Stimulated activated CD8-positive, alpha-beta memory T cell treated with anti-CD3 and anti-CD28 coated beads, Interleukin-4, amount 100 ng/mL, for 1 hour (primary cell): ENCODE measurements at places on chromosomes 16 and 17.

DNA sequence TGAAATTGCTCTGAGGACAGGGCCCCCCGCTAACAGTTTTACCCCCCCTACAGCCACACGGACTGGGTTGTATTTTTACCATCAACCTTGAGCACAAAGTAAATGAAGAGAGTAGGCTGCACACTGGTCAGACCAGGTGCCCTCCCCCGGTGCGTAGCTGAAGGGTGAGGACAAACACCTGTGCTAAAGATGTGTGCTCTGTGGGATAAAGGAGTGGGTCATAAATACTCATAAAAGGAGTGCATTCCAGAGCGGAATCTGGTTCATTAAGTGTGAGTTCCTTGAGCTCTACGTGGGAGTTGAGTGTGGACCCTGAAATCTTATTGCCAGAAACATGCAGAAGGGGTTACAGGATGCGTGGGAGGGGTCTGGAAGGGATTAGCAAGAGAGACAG is 217.0 kb downstream of the CCDC182 start:
- DNase-seq: no peak

DNA sequence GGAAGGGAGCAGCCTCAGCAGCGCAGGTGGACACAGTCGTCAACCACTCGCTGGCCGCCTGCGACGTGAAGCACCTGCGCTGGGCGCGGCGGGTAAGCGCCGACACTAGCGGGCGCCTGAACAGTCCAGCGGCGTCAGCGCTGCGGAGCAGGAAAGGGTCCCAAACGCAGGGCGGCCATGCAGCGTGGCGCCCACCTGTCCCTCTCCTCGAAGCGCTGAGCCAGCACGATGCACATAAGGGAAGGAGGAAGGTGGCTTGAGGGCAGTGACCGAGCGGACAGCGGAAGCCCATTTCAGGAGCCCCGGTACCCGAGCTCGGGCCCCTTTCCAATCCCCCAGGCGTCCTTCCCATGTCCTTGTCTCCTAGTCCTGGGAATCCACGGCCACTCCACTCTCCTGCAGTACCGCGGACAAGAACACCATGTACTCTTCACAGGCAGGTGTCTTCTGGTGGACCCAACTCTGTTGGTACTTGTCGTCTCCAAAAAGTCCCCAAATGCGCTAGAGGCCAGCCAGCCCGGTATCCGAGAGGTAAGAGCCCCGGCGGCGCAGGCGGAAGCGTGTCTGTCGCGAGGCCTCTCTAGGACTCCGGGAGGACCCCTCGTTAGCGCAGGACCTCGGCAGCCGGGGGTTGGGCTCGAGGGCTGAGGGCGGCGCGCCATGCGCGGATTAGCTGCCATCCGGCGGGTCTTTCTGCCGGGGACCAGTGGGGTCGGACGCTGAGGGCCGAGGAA is 14.4 kb downstream of the ZNF232 start:
- no peak for DNase-seq

- DNase-seq: no peak
Measured at GRCh38 chr16:74760007-74760767, 14.4 kb downstream of the FA2H start.

- no peak for DNase-seq
Measured at GRCh38 chr16:86631444-86631843, 53.1 kb downstream of the FOXL1 start.

DNA sequence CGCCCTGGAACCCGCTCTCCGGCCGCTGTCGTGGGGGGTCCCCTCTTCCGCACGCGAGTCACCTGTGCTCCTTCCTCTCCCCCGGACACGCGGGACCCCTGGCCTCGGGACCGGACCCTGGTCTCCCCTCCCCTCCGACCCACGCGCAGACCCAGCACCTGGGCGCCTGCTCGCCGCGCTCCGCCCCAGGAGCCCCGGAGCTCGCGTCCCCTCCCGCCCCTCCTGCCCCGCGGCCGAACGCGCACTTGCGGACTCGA is 762 bp downstream of the RAB40B start:
- DNase-seq: no peak

DNA sequence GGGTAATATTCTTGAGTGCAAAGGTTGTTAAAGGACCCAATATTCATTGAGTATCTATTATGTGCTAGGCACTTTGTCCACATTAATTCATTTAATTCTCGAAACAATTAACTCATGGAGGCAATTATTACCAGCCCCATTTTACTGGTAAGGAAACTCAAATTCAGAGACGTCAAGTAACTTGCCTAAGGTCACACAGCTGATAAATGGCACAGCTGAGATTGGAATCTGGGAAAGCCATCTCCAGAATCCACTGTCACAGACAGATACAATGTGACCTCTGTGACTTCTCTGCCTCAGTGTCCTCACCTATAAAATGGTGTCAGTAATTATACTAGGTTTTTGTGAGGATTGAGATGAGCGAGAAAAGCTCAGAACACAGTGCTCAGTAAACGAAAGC is 320.8 kb upstream of the ZFHX3 start:
- DNase-seq: no peak

- DNase-seq: peak; percentile 27
Measured at GRCh38 chr17:44071198-44071520, 624 bp downstream of the G6PC3 start.

DNA sequence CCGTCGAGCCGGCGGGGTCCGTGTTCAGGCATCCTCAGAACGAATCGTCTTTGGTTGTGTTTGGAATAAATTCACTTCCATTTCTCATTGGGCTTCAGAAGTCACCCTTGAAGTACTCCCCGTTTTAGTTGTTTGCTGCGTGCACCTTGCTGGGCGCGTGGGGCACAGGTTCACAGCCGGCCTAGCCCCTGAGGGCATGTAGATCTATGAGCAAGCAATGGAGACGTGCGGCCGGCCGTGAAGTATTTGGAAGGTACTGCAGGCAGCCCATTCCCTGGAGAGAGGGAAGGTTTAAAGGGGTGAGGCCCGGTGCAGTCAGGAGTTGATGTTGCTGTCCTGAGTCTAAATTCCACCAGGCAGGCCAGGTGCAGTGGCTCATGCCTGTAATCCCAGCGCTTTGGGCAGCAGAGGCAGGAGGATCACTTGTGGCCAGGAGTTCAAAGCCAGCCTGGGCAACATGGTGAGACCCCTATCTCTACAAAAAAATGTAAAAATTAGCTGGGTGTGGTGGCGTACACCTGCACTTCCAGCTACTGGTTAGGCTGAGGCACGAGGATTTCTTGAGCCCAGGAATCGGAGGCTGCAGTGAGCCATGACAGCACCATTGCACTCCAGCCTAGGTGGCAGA is 714 bp downstream of the ACSF3 start:
- DNase-seq: no peak

GRCh38 chr16:63457869-63458268 is 1421.6 kb upstream of the CDH8 start:
- no peak for DNase-seq

DNA sequence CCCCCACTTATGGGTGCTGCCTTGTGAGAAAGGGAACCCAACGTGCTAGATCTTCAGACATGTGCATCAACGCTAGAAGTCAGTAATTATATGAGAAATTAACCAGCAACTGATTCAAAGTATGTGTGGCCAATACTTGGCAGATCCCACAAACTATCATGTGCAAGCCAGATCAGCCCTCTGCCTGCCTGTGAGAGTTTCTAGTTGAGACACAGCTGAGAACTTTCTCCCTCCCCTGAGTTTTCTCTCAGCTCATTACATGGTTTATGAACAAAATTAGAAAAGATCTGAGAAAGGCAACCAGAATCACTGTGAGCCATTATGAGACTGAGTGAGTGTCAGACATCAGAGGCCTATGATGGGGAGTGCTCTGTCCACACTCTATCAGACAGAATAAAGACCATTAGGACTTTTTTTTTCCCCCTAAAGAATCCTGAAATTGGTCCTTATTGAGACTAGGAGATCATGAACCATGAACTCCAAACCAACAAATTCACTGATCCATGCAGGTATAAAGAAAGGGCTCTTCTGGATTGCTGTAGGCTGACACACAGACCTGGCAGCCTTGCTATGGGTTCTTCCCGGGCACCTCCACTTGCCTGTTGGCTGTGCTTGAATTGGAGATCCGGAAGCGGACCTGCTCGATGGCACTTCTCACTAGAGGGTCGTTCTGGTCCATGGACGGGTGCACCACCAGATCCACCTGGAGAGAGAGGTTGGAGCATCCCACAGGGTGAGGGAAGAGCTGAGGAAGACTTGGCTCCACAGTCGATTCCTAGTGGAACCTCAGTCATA is 51.5 kb downstream of the GTF3C1 start:
- DNase-seq: no peak

DNA sequence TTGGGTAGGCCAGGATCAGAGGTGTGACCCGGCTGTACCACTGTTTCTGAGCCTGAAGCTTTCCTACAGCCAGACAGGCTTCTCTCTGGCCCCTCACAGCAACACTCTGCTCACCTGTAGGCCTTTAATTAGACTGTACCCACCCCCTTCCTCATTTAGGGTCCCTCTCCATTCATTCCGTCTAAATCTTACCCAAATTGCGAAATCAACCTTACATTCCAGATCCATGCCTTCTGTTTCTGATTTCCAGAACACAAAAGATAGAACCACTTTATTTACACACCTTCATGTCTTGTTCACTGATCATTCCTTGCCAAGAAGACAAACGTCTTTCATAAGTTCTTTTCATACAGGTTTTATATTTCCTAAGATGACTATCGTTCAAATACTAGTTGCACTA is 160.8 kb downstream of the ZNF18 start:
- DNase-seq: no peak

DNA sequence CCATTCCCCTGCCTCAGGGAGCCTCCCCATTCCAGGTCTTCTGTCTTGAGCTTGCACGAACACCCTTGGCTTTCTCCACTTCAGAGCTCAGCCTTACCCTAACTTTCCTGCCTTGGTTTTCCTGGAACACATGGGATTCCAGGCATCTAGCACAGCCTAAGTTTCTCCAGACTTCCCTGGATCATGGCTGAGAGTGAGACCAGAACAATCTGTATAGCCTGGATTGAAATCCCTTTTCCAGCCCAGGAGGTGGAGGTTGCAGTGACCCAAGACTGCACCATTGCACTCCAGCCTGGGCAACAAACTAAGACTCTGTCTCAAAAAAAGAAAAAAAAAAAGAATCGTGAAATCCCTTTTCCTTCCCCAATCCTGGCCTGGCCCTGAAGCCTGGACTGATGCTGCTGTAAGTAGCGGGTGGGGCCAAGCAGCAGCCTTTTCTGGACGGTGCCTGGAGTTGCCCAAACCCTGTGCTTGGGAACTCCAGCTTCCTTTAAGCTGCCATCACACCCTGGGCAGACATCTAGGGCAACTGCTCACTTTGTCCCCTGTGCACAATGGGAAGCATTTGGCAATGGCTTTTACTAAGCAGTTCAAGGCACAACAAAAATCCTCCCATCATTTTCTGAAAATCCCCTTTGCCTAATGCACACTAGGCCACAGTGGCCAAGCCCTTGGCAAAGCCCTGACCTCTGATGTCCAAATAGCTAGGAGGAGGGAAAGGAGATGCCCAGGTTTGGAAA is 12.0 kb upstream of the SLC16A5 start:
- no peak for DNase-seq

DNA sequence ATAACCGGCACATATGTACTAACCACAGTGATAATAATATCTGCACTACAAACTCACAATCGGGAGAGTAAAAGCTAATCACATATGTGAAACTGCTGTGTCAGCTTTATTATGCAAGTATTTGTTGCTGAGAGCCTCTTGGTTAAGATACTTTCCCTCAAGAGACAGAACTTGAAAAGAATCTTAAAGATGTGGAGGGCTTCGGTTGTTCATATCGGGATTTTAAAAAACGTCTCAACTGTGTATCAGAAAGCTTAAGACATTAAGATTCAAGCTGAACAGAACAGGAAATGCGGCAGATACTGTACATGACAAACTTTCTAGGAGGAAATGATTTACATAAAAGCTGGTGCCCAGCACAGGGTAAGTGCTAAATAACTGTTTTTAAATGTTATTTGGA is 27.5 kb upstream of the HLF start:
- DNase-seq: no peak

GRCh38 chr16:29736112-29736511 is 9.7 kb downstream of the C16orf54 start:
- DNase-seq: no peak

DNA sequence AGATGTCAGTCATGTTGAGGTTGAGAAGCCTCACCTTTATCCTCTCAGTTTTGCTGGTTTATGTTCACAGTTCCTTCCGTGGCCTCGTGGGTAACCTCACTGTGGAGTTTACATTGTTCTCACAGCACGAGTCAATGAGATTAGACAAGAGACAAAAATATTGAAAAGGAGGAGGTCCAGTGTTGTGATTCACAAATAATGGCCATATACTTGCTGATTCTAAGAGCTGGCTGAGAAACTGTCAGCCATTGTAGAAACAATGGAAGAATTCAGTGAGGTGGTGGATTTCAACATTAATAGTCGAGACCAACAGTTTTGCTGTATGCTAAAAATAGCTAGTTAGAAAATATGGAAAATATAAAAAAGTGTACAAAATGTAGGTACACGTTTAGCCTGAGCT is 176.4 kb upstream of the WSCD1 start:
- no peak for DNase-seq

DNA sequence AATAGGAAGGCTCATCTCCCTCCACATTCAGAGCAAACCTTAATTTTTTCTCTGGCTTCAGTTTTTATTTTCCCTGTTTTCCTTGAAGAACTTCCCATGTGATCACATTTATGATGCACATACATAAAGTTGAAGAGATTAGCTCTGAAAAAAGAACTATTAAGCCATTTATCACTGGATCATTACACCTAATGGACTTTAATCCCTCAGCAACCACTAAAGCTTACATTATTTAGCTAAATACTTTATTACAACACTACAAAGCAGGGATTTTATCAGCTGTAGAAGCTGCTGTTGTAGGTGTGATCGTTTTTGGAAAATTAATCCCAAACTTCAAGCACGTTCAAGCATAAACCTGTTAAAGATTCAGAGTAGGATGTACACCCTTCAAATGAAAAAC is 21.1 kb downstream of the SMYD4 start:
- no peak for DNase-seq

DNA sequence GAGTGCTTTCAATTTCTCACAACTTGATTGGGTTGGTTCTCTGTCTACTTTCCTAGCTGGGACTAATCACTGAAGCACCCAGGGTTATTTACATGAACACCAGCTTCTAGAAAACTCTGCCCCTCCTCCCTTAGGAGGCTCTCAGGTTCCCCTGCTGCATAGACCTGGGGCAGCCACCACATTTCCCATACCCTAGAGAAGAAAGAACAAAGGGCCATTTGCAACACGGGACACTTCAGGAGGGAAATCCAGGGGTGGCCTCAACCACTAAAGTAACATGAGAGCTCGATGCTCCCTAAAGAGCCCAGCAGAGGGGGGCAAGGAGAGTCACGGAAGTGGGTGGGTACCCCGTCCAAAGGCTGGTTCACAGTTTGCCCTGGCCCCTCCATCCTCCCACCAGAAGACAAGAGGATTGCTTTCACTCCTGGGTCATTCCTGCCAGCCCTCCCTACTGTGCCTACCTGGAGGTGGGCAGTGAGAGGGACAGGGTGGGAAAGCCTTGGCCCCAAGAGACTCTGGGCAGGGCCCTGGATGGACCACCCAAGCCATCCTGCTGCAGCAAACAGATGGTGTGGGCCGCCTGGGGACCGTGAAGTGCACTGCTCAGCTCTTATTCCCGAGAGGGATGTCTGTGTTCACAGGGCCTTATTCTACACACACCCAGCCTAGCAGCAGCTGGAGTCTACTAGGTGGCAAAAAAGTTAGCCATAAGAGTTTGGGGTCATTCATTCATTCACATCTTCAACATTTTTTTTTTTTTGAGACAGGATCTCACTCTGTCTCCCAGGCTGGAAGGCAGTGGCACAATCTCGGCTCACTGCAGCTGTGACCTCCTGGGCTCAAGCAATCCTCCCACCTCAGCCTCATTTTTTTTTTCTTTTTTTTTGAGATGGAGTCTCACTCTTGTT is 392.1 kb downstream of the SOX9 start:
- no peak for DNase-seq

GRCh38 chr16:5472552-5472951 is 375.0 kb upstream of the EEF2KMT start:
- no peak for DNase-seq
